ENCODE measurements at places on chromosomes 12 and 14.

- no peak for DNase-seq
Observed at GRCh38 chr14:68081489-68081888, 261.9 kb downstream of the RAD51B start.

DNA sequence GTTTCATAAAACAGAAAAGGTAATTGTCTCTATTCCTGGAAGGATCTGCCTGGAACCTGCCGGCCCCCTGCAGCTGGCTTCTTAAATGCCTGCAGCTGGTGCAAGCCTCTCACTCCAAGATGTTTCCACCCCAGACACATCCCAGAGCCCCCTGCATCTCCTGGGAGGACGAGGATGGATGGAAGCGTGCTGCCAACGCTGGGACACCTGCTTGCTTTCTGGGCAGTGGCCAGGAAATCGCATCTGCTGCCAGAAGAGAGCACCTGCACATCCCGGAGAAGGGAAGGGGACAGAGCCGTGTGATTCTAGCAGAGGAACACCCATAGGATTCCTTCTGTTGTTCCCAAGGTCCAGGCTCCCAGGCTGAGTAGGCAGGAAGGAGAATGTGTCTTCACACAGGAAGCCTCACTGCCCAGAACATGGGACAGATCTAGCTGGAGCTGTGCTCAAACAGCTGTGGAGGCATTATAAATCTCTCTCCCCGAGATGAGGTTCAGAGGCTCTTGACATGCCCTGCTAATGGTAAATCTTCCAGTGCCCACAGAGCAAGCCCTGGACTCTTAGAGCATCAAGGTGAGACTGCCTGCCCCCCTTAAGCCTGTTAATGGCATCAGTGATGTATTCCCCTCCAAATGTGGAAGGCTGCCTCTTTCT, 138.8 kb upstream of the MAP1LC3B2 start:
- DNase-seq: no peak

- no peak for DNase-seq
Observed at GRCh38 chr14:59664741-59665140, 88.1 kb upstream of the CCDC175 start.

DNA sequence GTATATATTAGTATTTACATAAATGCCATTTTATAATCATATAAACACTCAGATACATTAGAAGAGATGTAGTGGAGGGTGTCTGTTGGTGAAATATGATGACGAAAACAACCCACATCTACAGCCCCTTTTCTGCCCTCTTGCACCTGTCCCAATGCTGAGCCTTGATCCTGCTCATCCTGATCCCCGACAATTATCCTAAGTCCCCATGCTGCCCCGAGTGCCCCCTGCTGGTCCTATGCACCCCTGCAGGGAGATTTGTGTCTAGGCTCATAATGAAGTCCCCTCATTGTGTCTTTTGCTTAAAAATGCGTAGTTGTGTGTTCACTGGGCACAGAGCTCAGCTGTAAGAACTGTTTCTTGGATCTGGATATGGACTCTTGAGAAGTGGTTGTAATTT, 554.5 kb downstream of the TMEM121 start:
- no peak for DNase-seq

DNA sequence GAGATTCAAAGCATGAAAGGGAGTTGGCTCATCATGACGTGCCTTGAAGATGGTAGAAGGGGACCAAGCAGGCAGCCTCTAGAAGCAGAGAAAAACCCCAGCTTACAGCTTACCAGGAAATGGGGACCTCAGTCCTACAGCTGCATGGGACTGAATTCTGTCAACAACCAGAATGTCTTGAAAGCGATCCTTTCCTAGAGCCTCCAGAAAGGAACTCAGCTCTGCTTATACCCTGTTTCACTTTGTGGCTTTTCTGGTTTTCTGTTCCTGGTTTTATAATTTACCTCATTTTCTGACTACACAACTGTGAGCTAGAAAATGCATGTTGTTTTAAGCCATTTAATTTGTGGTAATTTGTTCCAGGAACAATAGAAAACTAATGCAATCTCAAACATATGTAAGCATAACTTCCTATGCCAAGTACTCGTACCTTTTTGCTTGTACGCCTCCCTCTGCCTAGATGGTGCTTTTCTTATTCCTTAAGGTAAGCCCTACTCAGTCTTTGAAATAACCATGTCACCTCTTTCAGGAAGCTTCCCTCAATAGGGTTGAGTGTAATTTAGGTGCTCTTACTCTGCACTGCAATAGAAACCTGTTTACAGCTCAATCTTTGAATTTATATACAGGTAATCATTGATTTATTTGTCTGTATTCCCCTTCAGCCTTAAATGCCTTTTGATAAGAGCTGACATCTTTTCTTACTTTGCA, 348.8 kb downstream of the TMEM117 start:
- DNase-seq: no peak

All from stimulated activated CD4-positive, alpha-beta T cell treated with anti-CD3 and anti-CD28 coated beads, Interleukin-1b, Interleukin-23, amount 100 ng/mL, for 4 hours (primary cell).